Prostate gland (tissue), 2 donors: ENCODE measurements at places on chromosomes 5 and 9.

DNA sequence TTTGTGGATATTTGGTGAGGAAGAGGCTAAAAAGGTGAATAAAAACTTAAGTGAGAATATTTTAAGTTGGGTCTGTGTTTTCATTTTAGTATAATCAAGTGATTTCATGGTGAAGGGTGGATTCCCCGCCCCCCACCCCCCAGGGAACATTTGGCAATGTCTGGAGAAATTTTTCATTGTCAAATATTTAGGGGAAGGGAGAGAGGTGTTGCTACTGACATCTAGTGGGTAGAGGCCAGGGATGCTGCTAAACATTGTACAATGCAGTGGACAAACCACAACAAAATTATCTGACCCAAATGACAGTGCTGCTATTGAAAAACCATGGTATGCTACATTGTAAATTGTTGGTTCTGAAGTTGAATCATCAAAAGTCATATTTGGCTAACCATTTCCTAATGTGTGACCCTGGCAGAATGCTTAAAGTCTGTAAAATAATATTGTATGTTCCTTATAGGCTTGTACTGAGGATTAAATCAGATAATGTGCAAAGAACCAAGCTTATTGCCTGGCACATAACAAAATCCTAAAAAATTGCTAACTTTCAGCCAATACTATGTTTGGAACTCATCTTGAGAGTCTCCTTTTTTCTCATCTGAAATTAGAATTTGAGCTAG, 5.6 kb downstream of the C5orf24 start:
- no peak for DNase-seq

DNA sequence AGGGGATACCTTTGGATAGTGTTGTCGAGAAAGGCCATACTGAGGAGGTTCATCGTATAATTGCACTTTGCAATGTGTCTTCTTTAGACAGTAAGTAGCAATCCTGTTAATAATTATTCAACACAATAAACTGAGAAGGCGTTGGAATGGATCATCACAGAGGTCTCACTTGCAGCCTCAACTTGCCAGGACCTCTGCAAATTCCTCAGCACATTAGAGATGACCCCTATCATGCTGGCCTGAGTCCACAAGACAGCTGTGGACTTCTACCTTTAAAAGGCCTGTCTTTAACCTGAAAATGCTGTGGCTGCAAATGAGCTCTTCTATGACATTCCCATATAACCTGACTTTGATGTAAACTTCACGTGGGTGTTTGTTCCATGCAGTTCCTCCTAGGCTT, 14.1 kb downstream of the SH3TC2 start:
- no peak for DNase-seq

DNA sequence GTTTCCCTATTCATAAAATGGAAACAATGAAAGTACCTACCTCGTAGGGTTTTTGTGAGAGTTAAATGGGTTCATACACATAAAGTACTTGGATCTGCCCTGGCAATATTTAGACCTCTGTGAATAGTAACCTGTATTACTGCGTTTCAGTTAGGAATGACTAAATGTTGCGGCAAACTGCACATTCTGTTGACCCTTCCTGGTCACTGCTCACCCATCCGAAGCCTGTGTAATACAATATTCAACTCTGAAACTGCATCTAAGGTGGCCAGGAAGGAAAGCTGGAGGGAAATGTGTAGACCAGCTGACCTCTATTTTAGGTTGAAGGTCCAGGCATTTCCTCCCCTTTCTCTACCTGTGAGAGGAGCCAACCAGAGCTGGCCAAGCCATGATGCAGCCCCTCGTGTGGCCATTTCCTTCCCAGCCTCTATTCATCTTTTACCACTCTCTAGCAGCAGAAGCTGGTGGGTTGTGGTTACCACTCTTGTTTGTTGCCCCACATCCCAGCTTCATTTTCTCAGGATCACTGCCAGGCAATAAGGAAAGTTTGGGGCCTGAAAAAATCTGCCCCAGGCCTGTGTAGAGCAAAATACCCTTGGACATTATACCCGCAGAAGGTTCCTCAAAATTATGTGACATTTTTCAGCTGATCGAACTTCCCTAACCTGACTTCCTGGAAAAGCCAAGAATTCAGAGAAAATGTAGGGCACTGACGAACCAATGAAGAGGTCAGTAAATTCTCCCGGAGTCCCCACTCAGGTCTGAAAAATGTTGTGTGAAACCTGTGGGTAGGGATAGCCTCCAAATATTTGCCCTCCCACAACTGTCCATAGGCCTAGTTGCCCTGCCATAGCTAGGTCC, 20.5 kb upstream of the PDCD1LG2 start:
- no peak for DNase-seq

DNA sequence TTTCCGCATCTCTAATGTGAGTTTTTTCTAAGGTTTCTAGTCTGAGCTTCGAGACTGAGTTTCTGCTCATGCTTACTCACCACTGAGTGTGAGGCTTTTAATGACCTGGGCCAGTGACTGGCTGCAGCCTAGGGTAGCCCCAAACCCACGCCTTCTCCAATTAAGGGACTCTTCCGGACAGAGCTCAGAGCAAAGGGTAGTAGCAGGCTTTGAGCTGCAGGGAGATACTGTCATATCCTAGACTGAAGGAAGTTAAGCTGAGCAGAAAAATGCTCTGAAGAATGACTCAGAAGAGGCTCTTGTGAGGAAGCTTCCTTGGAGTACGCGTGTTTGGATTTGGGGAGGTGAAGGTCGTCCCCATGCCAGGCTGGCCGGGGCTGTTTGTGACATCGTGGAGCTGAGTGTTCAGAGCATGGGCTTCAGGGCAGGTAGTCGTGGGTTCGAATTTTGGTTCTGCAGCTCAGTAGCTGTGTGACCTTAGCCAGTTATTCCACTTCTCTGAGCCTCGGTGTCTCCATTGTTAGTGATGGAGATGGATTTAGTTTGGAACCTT, 3.5 kb downstream of the USP20 start:
- no peak for DNase-seq

DNA sequence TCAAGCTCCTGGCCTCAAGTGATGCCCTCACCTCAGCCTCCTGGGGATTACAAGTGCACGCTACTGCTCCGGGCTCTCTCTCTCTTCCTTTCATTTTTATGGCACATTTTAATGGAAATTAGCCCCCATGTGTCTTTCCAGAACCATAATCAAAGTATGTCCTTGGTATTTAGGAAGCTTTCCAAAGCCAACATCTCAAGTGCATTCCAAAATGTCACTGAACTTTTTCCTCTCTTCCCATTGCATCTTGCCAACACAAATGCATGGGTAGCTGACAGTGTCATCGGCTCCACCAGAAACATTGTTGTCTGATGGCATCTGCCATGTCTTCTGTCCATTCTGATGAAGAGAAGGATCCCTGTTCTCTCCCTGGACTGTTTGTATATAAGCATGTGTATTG, 90.5 kb upstream of the ANXA1 start:
- no peak for DNase-seq

GRCh38 chr9:86939321-86939720, 8.0 kb downstream of the GAS1 start:
- no peak for DNase-seq

DNA sequence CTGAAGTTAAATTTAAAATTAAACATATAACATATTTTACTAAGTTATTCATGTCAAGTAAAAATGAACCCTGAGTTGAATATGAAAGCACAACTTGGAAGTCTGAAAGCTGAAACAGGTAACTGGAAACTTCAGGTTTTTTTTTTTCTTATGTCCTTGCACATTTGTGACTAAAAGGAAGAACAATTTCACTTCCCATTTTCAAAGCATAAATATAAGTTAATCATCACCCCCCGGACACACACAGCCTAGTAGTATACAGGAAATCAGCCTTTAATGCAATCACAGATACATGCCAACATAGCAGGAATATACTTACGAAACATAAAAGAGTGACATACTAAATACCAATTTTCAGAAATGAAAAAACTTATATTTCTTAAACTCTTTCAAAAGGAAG, 225.9 kb downstream of the RFX3 start:
- no peak for DNase-seq

- DNase-seq, result no peak
Measured at GRCh38 chr5:132890817-132891216, 17.3 kb downstream of the LEAP2 start.

DNA sequence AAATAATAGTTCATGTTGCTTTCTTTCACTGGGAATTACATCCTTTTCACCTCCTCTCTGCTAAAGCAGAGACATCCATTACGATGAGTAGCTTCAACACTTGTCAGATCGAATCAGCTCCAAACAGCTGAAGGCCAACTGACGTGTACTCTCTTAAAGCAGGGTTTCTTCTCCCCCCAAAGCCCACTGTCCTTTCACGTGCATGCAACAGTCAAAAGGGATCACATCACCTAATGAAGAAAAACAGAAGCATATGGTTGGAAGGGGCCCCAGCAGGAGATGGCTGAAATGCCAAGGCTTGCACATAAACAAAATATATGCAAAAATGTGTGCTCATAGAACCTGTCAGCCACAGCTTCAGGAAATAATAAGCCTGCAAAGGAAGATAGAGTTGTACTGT, 421.6 kb downstream of the ANXA1 start:
- no peak for DNase-seq
